AG09309 (cell line): ENCODE measurements at places on chromosomes 4 and X.

GRCh38 chr4:121964958-121965357, 13.1 kb upstream of the TRPC3 start:
- no peak for DNase-seq

GRCh38 chrX:109440475-109440874, 41.4 kb downstream of the GUCY2F start:
- DNase-seq = no peak

DNA sequence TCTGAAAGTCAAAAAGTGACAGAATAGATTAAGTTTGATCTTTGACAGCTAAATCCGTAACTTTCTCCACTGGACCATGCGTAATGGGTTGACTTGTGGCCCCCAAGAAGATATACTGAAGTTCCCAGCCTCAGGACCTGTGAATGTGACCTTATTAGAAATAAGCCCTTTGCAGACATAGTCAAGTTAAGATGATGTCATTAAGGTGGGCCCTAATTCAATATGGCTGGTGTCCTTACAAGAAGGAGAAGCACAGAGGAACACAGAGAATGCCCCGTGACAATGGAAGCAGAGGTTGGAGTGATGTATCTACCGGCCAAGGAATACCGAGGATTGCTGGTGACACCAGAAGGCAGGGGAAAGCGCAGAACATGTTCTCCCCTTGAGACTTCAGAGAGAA, 14.4 kb downstream of the ENPP6 start:
- DNase-seq = no peak

- DNase-seq = peak; percentile 60
These were observed 232.8 kb downstream of the TRIML1 start for GRCh38 chr4:188372058-188372457.

DNA sequence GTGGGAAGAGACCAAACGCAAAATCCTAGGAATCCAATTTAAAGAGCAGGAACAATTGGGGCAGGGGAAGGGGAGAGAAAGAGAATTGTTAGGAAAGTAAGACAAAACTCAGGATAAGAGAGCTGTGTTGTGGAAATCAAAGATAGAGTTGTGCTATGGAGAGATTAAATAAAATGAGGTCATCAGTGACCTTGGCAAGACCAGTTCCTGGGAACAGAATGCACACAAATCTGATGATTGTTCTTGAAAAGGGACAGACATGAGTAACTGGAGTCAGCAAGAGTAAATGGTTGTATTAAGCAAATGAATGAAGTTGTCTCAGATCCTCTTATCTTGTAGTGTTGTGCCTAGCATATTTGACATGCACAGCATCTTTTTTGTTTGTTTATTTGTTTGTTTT, 267.4 kb downstream of the IL1RAPL1 start:
- no peak for DNase-seq

DNA sequence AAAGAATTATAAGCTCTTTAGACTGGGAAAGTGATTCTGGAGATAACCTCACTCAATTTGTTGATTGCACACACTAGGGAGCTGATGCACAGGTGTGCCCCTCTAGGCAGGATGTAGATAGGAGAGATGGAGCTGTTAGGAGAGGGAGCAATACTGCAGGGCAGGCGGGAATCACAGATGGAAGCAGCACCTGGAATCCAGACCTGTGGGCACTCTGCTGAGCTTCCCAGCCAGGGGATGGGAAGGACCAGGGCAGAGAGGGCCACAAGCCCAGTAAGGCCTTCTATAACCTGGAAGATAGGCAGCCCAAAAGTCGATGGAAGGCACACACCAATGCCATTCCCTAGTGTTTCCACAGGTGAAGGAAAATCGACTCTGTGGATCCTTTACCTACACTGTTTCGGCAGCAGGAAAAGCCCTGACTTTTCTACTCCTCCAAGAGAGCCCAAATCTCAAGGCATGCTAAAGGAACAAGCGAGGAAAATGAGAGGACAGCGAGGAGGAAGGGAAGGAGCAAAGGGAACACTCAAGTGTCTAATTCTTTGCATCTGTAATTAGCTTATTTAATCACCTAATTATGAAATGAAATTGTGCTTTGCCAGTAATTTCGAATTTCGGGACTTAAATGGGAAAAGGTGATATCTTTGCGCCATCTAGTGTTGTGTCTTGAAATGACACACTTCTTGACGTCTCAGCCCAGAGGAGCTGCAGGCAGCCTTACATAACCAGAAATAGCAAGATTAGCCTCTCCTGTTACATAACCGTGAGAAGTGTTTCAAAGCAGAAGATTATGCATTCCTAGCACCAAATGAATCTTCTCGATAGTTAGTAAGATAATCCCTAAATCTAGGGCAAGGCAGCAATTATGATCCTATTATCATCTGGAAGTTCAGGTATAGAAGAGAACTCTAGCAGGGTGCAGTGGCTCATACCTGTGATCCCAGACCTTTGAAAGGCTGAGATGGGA, 31.0 kb upstream of the TLR3 start:
- DNase-seq = peak; percentile 63

DNA sequence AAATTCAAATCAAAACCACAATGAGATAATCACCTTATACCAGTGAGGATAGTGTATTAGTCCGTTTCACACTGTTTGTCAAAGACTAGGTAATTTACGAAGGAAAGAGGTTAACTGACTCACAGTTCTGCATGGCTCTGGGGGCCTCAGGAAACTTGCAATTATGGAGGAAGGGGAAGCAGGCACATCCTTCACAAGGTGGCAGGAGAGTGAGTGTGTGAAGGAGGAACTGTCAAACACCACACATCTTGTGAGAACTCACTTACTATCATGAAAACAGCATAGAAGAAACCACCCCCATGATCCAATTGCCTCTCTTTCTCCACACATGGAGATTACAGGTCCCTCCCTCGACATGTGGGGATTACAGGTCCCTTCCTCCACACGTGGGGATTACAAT, 54.7 kb upstream of the TRPC5 start:
- no peak for DNase-seq

DNA sequence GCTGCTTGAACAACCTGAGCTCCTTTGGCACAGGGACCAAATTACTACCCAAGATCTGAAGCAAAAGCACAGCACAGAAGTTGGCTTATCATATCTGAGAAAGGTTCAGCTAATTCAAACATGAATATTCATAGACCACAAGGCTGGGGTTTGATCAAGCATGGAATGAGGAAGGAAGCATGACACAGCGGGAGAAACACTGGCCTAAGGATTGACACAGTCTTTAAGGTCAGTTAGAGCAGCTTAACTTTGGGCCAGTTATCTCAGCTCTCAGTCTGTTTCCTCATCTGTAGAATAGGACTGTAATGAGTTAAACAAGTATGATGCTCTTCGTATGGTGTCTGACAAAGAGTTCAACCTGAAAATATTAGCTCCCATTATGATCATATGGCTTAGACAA, 88.5 kb upstream of the CBR4 start:
- no peak for DNase-seq

- no peak for DNase-seq
These were observed 225.0 kb downstream of the QDPR start for GRCh38 chr4:17286752-17287460.

DNA sequence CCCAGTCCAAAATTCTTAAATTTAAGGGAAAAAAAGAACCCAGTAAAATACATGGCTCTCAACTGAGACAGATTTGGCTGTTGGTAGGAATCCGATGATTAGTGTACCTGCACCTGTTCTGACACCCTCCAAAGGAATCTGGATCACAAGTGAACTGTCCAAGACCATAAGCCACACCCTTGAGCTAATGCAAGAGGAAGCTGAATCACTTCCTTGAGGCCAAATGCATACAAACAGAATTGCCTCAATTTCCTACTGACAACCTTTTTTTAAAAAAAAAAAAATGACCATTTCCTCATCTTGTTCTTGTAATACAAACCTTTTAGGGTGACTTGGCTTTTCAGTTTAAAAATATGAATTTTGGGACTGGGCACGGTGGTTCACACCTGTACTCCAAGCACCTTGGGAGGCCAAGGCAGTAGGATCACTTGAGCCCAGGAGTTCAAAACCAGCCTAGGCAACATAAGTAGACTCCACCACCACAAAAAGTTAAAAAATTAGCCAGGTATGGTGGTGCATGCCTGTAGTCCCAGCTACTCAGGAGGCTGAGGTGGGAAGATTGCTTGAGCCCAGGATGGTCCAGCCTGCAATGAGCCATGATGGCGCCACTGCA, 10.7 kb upstream of the FBXL5 start:
- DNase-seq = no peak

- no peak for DNase-seq
These were observed 230.7 kb downstream of the NR3C2 start for GRCh38 chr4:148211533-148211932.

GRCh38 chr4:37232315-37232714, 12.2 kb upstream of the NWD2 start:
- DNase-seq = no peak

DNA sequence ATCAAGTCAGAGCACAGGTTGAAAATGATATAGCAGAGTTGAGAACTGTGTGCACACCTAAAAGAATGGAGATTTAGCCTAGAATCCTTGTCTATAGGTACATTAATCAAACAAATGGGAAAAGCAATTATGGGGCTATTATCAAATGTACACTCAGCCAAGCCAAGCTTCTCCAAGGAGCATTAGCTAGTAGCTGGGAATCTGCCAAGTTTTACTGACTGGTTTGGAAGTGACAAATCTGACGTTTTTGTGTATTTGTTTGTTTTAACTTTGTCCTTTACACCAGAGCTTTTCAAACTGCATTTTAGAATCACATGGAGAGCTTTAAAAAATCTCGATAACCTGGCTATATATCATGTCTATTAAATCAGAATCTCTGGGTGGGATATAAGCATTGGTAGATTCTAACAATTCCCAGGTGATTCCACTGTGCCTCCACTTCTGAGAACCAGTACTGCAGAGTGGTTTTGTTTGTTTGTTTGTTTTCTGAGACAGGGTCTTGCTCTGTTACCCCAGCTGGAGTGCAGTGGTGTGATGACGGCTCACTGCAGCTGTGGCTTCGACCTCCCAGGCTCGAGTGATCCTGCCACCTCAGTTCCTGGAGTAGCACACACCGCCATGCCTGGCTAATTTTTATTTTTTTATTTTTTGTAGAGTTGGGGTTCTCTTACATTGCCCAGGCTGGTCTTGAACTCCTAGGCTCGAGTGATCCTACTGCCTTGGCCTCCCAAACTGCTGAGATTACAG, 279.8 kb downstream of the UNC5C start:
- DNase-seq = no peak

GRCh38 chr4:48938831-48939230, 32.3 kb upstream of the OCIAD2 start:
- DNase-seq = no peak

DNA sequence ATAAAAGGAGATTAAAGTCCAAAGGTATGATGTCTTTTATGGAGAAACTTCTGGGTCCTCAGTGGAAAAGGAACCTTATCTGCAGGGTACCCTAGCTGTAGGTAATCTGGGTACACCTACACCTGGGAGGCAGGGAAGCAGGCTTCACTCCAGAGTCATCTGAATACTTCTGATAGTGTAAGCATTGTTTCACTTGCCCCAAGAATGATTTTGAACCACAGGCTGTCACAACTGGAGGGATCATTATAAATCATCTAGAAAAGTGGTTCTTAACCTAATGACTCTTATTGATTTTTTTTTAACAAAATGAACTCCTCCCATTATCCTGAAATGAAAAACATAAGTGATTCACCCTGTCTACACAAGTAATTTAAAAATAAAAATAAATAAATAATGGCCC, 44.0 kb upstream of the STK26 start:
- DNase-seq = no peak

DNA sequence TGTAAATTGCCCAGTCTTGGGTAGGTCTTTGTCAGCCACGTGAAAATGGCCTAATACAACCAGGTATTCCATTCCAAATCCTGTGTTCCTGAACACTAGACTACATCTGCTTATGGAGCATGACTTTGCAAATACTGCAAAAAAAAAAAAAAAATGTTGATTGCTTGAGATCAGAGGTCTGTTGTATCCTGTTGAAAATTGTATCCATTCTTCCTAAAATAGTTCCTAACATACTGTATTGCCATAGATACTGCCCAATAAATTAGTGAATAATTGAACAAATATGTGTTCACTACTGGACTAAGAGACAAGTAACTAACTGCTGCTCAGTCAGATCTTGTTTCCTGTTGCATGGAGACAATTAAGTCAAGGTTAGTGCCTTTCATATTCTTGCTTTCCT, 164.3 kb upstream of the PABPC4L start:
- peak; percentile 13 for DNase-seq

- DNase-seq = no peak
These were observed 25.6 kb upstream of the SLC25A4 start for GRCh38 chr4:185117300-185117934.

DNA sequence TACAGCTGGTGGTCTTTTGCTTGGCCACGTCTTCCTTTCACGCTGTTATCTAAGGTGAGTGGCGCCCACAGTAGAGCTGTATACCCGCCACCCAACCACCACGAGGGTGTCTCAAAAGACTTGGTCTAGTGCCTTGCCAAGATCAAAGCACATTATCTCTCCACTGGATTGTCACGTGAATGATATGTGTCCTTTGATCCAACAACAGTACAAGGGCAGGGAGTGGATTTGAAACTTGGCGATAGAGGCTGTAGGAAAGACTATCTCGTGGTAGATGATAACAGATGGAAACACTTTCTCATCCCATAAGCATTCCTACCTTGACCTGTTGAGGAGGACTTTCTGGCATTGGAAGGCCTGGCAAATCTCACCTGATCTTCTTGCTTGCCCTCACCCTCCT, 37.7 kb upstream of the BCLAF3 start:
- DNase-seq = no peak

GRCh38 chr4:6221851-6222760, 21.8 kb upstream of the JAKMIP1 start:
- DNase-seq = no peak

GRCh38 chrX:29652484-29652883, 562.9 kb upstream of the MAGEB2 start:
- DNase-seq = no peak

DNA sequence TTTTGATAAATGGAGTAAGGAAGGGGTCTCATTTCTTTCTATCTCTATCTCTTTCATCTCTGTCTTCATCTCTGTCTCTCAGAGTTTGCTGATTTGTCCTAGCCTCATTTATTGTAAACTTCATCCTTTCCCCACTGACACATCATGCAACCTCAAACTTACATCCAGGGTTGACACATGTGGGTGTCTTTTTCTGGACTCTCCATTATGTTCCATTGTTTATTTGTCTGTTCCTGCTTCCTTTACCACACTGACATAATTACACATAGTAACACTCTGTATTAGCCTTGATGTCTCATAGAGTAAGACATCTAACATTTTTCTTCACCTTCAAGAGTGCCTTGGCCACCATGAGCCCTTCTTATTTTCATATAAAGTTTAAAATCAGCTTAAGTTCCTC, 8.1 kb upstream of the SRD5A3 start:
- no peak for DNase-seq

DNA sequence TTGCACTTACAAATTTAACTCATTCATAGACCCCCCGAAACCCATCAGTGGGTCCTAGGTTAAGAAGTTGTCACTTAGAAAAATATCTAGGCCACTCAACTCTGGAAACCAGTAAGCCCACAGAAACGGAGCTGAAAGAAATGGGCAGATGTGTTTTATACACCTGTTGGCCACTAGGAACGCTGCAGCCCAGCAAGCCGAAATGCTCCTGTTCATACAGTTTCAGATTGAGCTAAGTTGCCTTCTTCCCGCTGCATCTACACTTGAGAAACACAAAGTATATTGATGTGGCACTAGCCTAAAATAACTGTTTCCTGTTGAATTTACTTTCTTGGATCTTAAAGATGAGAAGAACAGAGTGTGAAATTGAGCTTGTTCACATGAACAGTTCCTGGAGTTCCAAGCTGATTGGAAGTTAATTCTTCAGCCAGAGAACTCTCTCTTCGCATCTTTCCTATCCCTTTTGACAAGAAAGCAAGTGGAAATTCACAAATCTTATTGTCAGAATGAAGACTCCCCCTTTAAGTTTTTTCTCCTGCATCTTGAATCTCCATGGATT, 174.1 kb downstream of the RBMX2 start:
- DNase-seq = peak; percentile 4
